ENCODE measurements at places on chromosomes 11 and 22.
A peak's percentile ranks its signal among the peaks of the same experiment; 100 is the strongest.

DNA sequence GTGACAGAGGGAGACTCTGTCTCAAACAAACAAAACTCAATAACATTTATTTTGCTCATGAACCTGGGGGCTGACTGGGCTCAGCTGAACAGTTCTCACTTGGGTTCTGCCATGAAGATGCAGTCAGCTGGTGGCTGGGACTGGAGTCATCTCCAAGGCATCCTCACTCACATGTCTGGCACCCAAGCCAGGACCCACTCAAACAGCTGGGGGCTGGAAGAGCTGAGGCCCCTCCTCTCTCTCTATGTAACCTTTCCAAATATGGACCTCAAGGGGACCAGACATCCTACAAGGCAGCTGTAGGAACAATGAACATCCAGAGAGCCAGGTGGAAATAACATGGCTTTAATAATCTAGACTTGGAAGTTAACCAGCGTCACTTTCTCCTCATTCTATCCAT is 16.8 kb downstream of the HSPA8 start:
- no peak for DNase-seq

GRCh38 chr11:37861671-37862070 is 1263.6 kb upstream of the RAG2 start:
- no peak for DNase-seq

GRCh38 chr11:45655347-45655756 is 10.1 kb downstream of the CHST1 start:
- peak; percentile 57 for DNase-seq

- no peak for DNase-seq
These were observed 20.3 kb upstream of the WNT11 start for GRCh38 chr11:76226626-76227025.

DNA sequence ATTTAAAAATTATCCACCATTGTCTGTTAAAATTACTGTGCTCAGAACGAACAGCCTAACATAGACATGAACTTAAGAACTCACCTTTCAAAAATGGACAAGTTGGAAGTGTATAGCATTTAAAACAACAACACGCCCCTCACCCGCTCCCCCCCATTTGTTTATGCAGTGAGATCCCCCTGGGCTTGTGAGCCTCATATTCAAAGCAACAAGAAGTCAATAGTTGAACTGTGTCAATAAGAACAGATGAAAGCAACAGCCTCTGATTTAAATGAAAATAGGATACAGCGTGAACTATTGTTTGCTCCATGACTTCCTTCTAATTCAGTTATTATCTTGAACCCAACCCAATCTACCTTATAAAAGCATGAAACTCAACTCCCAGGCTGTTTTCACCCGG is 314.2 kb downstream of the BLID start:
- DNase-seq, result no peak

DNA sequence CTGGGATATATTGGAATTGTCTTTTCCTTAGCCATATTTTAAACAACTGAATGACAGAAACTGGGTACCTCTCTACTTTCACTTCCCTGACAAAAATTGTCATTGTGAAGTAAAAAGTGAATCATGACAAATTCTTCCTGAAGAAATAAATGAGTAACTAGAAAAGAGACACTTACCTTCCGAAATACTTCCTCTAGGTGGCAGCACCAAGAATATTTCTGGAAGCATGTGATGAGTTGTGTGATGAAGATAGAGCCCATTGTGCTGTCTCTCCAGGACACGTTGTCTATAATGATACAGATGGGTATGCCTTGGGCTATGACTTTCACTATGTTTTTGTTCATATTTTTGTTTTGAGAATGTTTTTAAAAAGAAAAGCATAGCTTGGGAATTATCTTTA is 21.5 kb downstream of the CASP4 start:
- peak; percentile 63 for DNase-seq

Measured in fibroblast of skin of back (primary cell).